ENCODE measurements at places on chromosomes 13 and 19.

GRCh38 chr13:31409678-31410356, 210.0 kb downstream of the B3GLCT start:
- no peak for DNase-seq

DNA sequence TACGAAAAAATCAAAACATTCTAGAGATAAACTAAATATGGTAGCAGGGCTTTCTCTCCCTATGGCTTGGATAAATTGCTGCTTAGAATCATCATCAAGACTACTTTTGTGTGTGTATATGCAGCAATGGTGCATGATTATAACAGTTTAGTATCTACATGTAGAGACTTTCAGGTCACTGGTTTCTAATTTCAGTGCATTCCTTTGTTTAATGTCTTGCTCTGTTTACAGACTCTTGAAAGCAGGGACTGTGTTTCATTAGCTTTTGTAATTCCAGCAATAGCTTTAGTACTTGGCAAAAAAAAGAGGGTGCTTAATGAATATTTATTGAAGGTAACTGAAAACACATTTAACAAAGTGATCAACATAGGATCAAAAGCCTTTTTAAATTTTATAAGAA, 420.7 kb downstream of the PCDH9 start:
- DNase-seq: peak; percentile 17

DNA sequence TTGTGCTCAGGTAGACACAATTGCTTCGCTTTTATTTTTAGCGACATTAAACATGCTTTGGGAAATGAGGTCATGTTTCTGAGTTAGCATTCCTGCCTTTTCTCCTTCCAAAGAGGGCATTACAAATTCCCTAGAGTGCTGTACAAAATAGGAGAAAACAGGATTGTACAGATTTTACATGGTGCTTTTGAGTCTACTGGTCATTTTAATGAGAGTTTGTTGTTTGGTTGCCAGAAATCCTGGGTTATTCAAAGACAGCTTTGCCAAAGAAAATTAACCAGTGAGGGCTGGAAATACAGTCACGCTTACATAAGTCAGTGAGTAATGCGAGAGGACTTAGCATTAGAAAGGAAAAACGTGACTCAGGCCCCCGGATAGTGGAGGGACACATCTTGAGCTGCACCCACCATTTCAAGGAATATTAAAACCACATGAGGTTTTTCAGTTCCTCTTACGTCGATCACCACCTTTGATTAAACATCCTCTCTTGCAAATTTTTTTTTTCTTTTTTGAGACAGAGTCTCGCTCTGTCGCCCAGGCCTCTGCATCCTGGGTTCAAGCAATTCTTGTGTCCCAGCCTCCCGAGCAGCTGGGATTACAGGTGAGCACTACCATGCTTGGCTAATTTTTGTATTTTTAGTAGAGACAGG, 55.4 kb downstream of the SACS start:
- DNase-seq: peak; percentile 84

GRCh38 chr13:36919171-36919832, 736 bp downstream of the SMAD9 start:
- DNase-seq: peak; percentile 65

- no peak for DNase-seq
Observed at GRCh38 chr19:45623984-45624383, 15.2 kb downstream of the EML2 start.

GRCh38 chr13:73417012-73417615, 358.3 kb downstream of the KLF5 start:
- no peak for DNase-seq

- no peak for DNase-seq
Observed at GRCh38 chr13:51943721-51944120, 67.5 kb downstream of the ATP7B start.

DNA sequence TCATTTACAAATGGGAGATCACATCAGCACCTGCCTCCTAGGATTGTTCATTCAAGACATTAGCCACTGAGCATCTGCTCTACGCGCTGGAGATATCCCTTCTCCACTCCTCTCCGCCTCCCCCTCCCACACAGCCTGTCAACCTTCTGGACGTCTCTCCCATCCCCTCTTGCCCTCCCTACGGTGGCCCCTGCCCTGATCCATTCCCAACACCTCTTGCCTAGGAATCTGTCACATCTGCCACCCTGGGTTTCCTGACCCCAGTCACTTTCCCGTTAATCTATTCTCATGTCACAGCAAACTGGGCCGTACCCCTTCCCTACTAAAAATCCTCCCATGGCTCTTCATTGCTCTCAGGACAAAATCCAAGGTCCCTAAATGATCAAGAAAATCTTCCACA, 10.3 kb downstream of the DYRK1B start:
- no peak for DNase-seq

DNA sequence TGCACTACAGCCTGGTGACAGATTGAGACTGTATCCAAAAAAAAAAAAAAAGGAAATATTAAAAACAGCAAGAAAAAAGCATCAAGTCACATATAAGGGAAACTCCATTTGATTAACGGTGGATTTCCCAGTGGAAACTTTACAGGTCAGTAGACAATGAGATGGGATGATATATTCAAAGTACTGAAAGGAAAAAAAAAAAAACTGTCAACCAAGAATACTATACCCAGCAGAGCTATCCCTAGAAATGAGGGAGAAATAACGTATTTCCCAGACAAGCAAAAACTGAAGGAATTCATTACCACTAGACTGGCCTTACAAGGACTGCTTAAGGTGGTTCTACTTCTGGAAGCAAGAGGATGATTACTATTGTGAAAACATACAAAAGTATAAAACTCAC, 87.4 kb downstream of the C1QTNF9 start:
- DNase-seq: no peak

DNA sequence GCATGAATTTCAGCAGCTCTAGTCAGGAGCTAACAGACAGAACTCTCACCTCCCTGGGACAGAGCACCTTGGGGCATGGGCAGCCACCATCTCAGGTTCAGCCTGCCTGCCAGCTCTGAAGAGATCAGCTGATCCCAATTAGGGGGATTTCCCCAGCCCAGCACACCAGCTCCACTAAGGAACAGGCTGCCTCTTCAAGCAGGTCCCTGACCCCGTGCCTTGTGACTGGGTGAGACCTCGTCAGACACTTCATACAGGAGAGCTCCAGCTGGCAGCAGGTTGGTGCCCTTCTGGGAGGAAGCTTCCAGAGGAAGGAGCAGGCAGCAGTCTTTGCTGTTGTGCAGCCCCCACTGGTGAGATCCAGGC, 84.5 kb upstream of the UFM1 start:
- DNase-seq: no peak

DNA sequence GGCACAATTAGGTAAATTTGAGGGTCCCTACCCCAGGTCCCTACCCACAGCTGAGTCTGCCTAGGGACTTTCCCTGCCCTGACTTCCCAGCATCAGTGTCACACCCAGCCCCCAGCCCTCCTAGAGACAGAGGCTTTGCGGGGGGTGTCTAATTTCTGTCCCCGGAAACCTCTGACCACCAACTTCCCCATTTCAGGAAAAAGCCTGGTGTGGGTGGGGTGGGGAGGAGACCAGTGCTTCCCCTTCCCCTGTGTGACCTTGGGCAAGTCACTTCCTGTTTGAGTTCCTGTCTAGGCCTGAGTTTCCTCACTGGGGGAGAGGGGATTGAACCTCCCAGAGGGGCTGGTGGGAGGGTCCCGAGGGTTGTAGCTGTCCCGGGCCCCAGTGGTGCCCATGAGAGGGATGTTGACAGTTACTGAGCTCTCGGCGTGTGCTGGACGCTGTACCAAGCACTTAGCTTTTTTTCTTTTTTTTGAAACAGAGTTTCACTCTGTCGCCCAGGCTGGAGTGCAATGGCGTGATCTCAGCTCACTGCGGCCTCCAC, 7.9 kb downstream of the VASP start:
- DNase-seq: no peak

DNA sequence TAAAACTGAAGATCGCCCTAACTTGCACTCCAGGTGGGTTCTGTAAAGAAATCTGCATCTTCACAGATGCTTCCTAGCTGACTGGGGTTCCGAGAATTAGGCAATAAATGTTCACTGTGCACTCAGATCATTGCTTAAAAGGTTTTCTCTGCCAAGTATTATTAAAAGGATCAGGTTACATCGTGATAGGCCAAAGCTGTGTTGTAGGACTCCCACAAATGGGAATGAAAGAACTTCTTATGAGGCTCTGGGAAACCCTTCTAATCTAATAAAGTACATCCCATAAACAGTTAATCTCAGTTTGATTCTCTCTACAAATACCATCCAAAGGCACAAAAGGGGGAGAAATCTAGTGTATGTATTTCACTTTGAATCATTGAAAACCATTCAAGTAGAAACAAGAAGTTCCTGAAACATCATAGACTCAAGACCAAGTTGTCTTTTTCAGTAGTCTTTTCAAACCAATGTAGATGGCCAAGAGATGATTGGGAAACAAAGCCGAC, 7.1 kb upstream of the POU4F1 start:
- no peak for DNase-seq

GRCh38 chr13:101202590-101202989, 213.7 kb downstream of the NALCN start:
- no peak for DNase-seq

DNA sequence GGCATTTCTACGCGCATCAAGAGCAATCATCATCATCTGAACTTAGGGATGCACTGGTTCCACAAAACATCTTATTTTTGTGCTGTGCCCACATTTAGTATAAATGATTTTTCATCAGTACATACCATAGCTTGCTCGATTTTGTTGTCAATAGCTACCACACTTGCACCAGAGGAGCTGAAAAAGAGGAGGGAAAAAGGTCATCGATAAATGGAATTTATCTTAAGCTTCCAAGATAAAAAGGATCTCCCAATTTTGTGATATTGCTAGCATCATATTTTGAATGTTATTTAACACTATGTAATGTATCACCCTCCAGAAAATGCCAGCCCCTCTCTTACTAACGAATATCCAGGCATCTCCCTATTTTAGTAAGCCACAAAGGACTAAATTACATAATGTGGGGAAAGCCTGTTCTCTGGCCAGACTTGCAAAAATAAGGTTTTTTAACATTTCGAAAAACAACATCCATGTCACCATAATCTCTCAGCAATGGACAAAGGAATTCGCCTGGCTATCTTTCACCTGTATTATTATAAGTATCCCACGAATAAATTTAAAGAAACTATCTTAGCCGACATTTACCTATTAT, 62.4 kb downstream of the SERP2 start:
- DNase-seq: no peak

GRCh38 chr13:49097374-49097773, 121.7 kb downstream of the FNDC3A start:
- peak; percentile 80 for DNase-seq

- no peak for DNase-seq
Observed at GRCh38 chr13:93818345-93818744, 591.7 kb downstream of the GPC6 start.

- no peak for DNase-seq
Observed at GRCh38 chr19:18168673-18169381, 4.8 kb upstream of the IFI30 start.

- DNase-seq: no peak
Observed at GRCh38 chr13:60427285-60427684, 30.3 kb downstream of the TDRD3 start.

- no peak for DNase-seq
Observed at GRCh38 chr19:55056827-55057226, 6.1 kb downstream of the RDH13 start.

Data from mesenchymal stem cell (in vitro differentiated cells and primary cell).